ENCODE measurements at places on chromosomes 11 and 22.

GRCh38 chr22:45150139-45150538, 13.6 kb upstream of the NUP50 start:
- DNase-seq: no peak

DNA sequence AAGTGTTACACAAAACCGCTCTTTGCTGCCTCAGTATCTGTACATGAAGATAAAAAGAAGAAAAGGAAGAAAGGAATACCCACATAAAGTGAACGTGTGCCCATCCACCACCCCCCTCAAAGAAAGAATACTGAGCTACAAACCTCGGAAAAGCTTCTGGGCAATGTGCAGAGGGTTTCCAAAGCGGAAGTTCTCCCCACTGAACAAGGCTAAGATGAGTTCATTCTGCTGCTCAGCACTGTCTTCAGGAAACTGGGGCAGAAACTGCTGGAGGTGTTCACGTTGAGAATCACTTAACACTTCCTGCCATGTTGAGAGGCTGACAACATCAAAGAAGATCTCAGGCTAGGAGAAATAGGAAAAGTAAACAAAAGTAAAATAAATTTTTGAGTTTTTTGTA, 6.9 kb downstream of the NFRKB start:
- DNase-seq: no peak

- DNase-seq: peak; percentile 54
Measured at GRCh38 chr22:19641254-19641982, 72.9 kb upstream of the SEPTIN5 start.

GRCh38 chr11:47950396-47950795, 30.0 kb upstream of the PTPRJ start:
- no peak for DNase-seq

DNA sequence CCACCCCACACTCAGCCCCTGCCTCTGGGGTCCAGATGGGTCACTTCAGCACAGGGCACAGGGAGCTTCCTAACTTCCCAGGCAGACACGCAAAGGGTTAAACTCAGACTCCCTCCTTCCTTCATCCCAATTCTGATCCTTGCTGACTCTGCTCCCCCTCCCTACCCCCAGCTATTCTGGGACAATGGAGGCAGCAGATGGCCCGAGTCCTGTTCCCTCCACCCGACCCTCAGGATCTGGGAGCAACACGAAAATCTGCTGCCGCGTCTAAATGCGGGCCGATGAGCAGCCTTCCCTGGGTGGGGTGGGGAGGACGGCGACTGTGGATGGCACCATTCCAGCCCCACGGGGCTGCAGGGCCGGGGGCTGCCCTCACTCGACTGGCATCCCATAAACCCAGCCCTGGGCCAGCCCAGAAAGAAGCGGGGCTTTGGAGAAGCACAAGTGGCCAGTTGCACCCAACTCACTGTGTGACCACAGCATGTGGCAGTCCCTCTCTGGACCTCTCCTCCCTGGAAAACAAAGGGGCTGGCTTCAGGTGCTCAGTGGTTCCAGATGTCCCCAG, 18.7 kb downstream of the MFNG start:
- no peak for DNase-seq

DNA sequence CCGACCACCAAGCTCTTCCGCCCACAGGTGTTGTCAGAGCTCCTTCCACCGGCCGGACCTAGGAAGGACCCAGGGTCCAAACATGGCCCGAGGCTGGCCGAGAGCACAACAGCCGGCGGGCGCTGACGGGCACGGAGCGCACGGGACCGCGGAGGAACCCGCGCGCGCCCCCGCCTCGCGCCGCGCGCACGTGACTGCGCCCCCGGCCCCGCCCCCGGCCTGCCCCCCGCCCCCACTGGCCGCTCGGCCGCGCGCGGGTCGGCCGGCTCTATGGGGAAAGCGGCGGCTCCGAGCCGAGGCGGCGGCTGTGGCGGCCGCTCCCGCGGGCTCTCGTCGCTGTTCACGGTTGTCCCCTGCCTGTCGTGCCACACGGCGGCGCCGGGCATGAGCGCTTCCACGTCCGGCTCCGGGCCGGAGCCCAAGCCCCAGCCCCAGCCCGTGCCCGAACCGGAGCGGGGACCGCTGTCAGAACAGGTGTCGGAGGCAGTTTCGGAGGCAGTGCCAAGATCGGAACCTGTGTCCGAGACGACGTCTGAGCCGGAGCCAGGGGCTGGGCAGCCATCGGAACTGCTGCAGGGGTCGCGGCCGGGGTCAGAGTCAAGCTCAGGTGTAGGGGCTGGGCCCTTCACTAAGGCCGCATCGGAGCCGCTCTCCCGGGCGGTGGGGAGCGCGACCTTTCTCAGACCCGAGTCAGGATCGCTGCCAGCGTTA, at the start of gene OSBP2:
OSBP2 (plus strand) TSS at position 235 of the 711 bp plus-strand sequence; CDS start at position 271, 36 bp downstream.
- DNase-seq: peak; percentile 77

- no peak for DNase-seq
Measured at GRCh38 chr22:41234815-41235695, 5.7 kb downstream of the CHADL start.

DNA sequence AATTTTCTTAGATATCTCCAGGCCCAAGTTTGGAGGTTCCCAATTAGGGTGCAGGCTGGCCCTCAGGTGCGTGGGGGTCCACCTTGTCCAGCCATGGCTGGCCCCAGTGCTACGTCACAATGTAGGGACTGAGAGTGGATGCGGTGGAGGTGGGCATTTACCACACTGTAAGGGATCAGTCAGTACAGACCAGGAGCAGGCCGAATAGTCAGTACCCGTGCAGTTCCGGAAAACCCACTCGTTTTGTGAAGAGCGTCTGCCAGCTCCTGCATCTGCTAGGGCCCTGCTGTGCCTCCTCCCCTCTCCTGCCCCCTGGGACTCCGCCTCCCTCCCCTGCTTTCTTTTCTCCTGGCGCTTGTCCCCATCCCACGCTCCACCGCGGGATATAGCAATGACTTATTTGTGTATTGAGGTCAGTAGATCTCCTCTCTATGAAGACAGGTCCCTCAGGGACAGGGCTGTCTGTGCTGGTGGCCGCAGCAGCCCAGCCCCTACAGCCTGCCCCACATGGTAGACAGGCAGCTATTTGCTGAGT, 50.4 kb upstream of the SEPTIN5 start:
- DNase-seq: no peak

DNA sequence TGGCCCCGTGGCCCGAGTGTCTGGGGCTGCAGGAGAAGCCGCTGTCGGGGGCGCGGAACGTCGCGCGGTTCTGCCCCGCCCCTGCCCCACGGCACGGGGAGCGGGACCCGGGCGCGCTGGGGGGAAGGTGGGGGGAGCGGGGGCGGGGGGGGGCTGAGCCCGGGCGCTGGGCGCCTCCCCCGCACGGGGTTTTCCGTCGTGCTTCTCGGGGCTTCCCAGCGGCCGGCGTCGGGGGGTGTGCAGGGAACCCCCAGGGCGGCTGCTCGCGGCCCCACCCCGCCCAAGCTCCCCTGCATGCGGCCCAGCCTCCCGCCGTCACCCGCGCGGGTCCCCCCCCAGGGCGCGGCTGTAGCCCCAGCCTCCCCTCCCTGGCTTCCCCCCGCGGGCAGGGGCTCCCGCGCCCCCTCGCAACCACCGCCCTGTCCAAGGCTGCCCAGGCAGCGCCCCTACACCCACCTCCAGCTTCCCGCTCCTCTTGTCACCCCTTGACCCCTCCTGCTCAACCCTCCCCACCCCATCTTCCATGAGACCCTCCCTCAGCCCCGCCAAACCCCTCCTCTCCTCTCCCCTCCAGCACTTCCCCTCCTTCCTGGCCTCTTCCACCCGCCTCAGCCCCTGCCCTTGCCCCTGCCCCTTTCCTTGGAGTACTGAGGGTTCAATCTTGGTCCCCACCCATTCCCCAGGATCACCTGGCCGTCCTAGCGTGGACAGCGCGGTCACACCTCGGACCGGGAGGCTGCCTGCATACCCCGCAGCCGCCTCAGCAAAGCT, 1.7 kb downstream of the IL17REL start:
- DNase-seq: no peak

DNA sequence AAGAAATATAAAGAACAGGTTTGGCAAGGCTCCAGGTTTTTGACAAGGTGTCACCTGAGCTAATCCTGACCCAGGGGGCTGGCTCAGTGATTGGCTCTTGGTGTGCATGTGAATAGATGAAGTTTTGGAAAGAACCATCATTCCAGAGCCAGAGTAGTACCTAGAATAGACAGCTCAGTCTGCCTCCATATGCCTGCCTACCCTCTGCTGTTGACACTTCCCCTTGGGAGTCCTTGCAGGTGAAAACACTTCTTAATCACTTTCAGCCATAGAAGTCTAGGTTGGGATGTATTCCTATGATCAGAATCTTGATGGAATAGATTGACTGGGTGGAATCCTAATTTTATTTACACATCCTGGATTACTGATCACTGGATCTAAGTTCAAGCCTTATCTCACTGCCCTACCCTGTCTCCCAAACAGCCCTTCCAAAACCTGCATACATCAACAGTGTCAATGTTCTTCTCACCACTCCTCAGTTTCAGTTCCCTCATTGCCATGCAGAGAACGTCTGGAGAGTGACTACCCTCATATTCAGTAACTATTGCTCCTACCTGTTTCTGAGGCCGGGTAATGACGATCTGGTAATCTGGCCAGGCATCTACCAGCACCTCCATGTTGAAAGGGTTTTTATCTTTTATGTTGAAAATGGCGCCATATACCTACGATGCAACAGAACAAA, 6.7 kb downstream of the GLYATL2 start:
- no peak for DNase-seq

GRCh38 chr22:49937758-49938564, 19.5 kb downstream of the CRELD2 start:
- DNase-seq: no peak

DNA sequence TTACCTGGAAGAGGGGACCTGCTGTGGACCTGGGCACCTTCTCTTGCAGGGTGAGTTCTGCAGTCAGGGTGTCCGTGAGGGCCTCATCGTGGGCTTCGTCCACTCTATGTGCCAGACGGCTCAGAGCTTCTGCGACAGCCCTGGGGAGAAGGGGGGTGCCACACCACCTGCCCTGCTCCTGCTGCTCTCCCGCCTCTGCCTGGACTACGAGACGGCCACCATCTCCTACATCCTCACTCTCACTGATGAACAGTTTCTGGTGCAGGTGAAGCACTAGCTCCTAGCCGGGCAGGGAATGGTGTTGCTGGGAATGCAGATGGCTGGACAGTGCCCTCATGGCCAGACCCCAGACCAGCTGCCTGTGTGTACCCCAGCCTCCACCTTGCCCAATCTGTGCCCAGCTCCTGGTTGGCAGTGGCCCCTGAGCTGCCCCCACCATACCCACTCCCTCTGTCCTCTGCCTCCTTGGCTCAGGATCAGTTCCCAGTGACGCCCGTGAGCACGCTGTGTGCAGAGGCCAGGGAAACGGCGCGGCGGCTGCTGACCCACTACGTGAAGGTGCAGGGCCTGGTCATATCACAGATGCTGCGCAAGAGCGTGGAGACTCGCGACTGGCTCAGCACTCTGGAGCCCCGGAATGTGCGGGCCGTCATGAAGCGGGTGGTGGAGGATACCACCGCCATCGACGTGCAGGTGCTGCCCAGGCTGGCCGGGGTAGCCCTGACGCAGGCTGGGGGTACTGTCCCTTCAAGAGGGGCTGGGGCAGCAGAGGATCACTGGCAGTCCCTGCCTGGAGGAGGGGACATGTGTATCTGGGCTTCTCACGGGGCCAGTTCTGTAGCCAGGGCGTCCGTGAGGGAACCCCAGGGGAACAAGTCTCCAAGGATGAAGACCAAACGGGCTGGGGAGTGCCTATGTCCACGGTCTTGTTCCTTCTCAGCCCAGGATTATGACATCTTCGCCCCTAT, 2.2 kb upstream of the TM7SF2 start:
- no peak for DNase-seq

GRCh38 chr11:64619196-64619595, 28.2 kb downstream of the SLC22A12 start:
- no peak for DNase-seq

- DNase-seq: no peak
Measured at GRCh38 chr11:61021661-61022212, 50.3 kb downstream of the CD6 start.

GRCh38 chr11:29310725-29311342, 706.0 kb downstream of the KCNA4 start:
- no peak for DNase-seq

GRCh38 chr11:129700701-129701100, 114.9 kb upstream of the TMEM45B start:
- no peak for DNase-seq

GRCh38 chr22:43850529-43850928, 11.8 kb downstream of the SULT4A1 start:
- DNase-seq: no peak

GRCh38 chr11:62245271-62245753, 3.3 kb downstream of the SCGB1D2 start:
- DNase-seq: peak; percentile 25

GRCh38 chr11:126739499-126740145, 260.9 kb downstream of the KIRREL3 start:
- no peak for DNase-seq

- DNase-seq: no peak
Measured at GRCh38 chr22:23219822-23220484, 39.6 kb downstream of the BCR start.

GRCh38 chr11:73399159-73399590, 23.0 kb downstream of the RELT start:
- no peak for DNase-seq

DNA sequence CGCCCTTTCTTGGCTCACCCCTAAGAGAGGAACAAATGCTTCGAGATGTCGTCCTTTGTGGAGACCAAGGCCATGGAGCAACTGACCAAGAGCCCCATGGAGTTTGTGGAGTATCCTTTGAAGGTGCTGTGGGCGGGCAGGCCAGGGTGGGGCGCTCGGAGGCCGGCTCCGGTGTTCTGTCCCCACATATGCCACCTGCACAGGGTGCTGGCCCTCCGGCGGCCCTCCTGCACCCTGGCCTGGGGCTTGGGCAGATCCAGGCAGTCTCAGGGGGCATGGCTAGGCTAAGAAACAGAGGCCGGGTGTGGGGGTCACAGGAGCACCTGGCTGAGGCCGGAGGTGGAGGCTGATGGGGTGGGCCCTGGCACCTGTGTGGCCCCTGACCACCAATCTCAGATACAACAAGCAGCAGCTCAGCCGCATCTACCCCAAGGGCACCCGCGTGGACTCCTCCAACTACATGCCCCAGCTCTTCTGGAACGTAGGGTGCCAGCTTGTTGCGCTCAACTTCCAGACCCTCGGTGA, 10.3 kb downstream of the PLCB3 start:
- no peak for DNase-seq

- no peak for DNase-seq
Measured at GRCh38 chr11:20963596-20963995, 294.2 kb downstream of the NELL1 start.

DNA sequence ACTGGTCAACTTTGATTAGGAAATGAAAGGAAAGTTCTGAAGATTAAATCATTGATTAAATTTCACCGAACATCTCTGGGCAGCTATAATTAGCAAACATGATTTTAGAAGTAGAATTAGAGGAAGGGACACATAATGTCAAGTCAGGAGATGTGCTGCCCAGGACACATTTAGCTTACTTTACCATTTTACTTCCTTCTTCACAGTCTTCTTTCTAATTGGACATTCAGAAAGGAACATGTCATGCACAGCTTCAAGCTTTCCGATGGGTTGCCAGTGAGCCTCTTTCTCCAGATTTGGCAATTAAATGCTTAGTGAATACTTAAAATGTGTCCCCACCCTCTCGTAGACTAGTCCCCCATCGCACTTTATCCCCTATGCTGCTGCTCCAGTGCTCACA, 234.7 kb downstream of the FAM76B start:
- no peak for DNase-seq
